ENCODE measurements at places on chromosomes 6 and 20. TPM values are rescaled to one million over a fixed set of nuclear protein-coding genes. Genes with fewer than 3 reads are reported as not detected.

GRCh38 chr20:53837126-53837826 lies 233.1 kb downstream of the BCAS1 start:
- DNase-seq: no peak

DNA sequence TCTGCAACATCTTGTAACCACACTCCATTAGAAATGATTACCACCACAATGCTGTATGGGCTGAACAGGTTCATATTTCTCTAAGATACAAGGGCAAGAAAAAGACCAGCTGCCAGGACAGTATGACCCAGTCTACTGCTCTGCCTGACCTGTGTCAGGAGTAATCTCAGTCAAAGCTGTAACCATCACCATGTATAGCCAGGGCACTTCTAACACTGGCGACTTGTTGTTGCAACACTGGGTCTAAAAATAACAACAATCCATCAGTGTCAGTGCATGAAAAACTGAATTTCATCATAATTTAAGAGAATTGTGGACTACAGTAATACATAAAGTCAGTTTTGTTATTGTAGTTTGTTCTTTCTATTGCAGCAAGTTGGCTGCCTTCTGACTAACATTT lies 738.6 kb upstream of the ADGRB3 start:
- no peak for DNase-seq

DNA sequence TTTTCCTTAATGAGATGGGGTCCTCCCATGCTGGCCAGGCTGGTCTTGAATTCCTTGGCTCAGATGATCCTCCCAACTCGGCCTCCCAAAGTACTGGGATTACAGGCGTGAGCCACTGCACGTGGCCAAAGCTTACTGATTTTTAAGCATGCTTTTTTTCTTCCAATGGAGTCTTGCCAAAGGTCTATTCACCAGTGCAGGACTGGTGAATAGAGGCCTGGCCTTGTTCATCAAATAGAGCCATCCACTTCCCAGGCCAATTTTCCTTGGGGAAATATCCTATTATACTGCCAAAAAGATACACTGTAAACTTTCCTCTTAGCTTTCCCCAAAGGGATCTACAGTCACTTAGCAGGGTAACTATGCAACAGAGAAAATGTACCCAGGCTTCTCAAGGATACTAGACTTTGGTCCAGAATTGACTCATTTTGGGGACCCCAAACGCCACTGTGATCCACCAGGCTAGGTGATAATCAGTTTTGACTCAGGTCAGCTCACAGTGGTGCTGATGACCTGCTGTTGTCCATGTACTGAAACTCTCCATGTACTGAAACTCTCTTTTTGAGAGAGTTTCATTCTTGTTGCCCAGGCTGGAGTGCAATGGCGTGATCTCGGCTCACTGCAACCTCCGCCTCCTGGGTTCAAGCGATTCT lies 91.8 kb downstream of the REPS1 start:
- DNase-seq: no peak

Gene PRELID3B
- 77.2 TPM for polyA plus RNA-seq

Gene BPIFB4
- polyA plus RNA-seq: not detected

DNA sequence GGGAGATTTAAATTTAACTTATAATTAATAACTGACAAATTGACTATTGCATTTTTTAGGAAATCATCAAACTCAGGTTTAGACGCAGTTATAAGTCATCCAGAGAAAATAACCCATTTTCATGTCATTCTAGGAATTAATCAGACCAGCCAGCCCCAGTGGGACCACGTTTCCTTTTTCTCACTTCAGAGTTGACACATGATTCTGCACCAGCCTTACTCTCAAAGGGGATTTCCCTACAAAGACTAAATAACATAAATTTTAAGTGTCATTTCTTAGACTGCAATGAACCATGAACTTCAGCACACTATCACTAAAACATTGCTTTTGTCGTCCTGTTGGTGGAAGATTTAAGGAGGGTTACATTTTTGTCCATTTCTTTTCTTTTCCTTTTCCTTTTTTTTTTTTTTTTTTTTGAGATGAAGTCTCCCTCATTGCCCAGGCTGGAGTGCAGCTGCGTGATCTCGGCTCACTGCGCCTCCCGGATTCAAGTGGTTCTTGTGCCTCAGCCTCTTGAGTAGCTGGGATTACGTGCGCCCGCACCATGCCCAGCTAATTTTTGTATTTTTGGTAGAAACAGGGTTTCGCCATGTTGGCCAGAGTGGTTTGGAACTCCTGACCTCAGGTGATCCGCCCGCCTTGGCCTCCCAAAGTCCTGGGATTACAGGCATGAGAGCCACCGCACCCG lies 3.6 kb downstream of the IPCEF1 start:
- no peak for DNase-seq

DNA sequence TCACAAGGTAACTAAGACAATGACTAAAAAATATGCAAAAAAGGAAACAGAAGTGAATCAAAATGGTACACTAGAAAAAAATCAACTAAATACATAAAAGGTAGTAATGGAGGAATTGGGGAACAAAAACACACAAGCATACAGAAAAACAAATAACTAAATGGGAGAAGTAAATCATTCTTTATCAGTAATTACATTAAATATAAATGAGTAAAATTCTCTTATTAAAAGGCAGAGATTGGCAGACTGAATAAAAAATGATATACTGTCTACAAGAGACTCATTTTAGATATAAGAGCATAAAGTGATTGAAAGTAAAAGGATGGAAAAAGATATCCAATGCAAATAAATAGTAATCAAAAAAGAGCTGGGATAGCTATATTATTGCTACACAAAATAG lies 39.4 kb upstream of the VEGFA start:
- DNase-seq: no peak

DNA sequence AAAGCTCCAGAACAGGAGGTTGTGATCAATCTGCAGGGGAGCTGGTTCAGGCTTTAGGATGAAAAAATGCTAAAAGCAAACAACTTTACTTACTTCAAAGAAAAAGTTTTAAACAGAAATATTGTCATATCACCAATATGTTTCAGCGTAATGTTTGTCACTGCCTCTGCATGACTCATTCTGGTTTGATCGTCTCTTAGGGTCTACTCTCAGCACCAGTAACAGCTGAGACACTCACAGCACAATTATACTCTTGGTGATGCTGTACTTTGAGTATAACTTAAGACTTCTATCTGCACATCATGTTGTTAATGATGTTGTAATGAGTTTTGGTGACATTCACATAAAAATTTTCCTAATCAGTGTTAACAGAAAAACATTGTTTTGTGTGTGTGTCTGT lies 665.4 kb downstream of the EPM2A start:
- no peak for DNase-seq

GRCh38 chr20:51440589-51440988 lies 101.9 kb downstream of the NFATC2 start:
- DNase-seq: no peak

DNA sequence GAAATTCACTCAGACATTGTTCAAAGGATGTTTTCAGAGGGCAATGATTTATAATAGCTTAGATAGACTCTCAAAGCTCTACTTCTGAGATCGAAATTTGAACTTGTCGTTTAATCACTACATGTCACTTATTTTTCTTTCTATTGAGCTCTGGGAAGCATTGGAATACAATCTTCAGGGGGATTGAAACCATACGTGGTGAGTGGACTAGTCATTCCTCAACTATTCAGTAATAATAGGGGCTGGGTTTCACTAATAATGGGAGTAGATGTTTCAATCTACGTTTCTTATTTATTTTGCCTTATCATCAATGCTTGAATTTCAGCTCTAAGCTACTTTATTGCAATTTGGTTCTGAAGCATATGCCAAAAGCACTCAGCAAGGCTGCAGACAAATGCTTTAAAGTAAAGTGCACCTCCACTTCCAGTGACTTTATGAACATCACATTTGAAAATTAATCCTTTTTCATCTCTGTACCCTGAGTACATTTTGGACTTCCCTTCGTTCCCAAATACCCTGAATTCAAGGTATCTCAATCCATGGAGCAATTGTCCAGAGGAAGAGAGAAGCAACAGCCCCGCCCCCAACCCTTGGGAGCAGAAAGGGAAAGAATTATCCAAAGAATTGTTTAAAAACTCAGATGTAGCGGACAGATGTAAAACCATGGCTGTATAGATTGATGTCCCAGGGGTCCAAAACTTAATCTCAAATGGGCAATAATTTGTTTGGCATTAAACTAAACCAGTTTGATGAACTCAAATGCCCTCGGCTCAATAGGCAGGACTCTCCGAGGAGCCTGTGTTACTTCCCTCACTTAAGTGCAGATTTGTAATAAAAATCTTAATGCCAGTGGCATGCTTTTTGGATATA lies 68.1 kb downstream of the HFE start:
- peak; percentile 47 for DNase-seq

GRCh38 chr6:16769131-16769985 lies 8.1 kb upstream of the ATXN1 start:
- no peak for DNase-seq

GRCh38 chr20:50879649-50880550 lies 51.3 kb downstream of the ADNP start:
- no peak for DNase-seq

Gene MAP7
- 31.5 TPM for polyA plus RNA-seq

- no peak for DNase-seq
These were observed 16.9 kb upstream of the IL17F start for GRCh38 chr6:52261229-52261628.

Gene ARMH2
- not detected for polyA plus RNA-seq

- DNase-seq: no peak
These were observed 3.6 kb upstream of the NHLRC1 start for GRCh38 chr6:18126121-18126520.

DNA sequence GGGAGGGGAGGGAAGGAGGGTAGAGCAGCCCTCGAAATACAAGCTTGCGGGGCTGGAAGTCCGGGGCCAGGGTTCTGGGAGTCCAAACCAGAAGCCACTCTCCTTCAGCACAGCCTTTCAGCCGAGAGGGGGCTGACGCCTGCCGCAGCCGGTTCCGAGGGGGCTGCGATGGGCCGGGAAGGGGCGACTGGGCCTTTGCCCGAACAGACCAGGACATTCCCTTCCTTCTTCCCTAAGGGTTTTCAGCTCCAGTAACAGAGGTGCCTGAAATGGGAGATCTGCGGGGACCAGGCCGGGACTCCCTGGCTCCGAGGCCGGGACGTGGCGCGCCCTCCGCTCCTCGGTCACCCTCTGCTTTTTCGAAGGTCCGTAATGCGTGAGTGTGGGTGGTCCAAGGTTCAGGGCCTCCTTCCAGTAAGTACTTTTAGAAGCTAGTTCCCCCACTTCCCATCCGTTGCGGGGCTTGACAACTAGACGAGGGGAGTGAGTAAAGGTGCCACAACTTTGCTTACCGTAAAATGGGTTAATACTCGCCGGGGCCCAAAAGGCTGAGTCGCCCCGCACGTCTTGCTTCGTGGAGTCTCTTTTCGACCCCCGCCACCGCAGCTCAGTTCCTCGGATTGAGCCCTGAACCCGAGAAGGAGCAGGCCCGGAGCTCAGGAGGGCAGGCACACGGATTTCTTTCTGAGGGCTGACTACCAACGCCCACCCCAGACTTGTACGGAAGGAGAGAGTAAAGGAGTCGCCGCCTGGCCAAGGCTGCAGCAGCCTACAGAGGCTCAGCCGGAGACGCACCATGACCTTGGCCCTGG lies 2.9 kb upstream of the OLIG3 start:
- no peak for DNase-seq

GRCh38 chr6:81761197-81761596 lies 8.7 kb upstream of the TENT5A start:
- DNase-seq: no peak

DNA sequence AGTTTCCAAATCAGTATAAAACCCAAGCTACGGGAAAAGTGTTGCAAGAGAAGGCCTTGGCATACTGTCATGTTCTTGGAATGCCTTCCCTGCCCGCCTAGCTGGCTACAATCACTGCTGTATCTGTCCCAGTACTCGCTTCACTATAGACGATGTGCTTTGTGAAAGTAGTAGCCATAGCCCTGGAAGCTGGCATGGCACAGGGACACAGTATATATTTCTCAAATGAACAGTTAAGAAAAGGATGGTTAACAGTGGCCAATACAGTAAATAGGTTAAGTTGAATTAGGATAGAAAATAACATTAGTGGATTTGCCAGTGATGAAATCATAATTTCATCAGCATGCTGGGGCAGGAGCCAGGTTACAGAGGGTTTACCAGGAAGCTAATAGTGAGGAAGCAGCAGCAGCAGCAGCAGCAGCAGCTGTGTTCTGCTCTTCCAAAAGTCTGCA lies 499.3 kb downstream of the CDKAL1 start:
- DNase-seq: no peak

Gene C4B
- polyA plus RNA-seq: 12.0 TPM

DNA sequence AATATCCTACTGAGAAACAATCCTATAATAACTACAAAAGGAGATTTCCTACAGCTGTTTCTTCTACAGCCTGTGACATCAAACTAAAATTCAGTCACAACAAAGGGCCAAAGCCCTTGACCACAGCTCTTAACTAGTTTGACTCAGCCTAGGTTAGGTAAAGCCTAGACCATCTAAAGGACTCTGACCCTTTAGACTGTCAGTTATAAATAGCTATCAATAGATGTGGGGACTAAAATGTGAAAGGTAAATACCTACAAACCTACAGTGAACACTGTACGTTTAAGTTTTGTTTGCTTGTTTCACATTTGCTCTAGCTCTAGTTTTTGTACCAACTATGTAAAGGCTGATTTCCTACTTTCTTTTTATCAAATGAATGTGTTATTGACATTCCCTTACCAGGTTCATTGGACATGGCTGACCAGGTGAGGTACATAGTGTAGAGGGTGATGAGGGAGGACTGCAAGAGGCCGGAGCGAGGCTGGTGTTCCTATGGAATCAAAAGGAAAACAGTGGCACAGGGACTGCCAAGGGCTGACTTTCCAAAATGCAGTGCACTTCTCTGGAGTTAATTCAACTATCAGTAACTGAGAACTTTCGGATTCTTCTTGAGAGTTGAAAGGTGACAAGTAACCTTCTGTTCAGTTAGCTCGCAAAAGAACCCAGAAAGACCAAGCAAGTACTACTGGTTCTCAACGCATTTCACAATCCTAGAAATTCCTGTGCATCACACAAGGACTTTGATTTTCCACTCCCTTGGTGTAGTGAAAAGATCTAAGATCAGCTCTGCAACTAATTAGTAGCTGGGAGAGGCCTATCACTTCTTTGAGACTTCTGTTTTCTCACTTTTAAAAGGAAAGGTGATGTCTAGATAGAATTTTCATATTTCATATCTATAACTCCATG lies 17.2 kb downstream of the SERINC3 start:
- DNase-seq: no peak

Gene SEL1L2
- polyA plus RNA-seq: not detected

Gene CAP2
- polyA plus RNA-seq: 13.3 TPM

- no peak for DNase-seq
These were observed 190.4 kb downstream of the CDKAL1 start for GRCh38 chr6:20724443-20725190.

Gene TAF8
- 22.0 TPM for polyA plus RNA-seq

All from right renal cortex interstitium (tissue), 3 donors.